Inflammatory macrophage (primary cell): ENCODE measurements at places on chromosomes 1 and 21.
A peak's percentile ranks its signal among the peaks of the same experiment; 100 is the strongest.

DNA sequence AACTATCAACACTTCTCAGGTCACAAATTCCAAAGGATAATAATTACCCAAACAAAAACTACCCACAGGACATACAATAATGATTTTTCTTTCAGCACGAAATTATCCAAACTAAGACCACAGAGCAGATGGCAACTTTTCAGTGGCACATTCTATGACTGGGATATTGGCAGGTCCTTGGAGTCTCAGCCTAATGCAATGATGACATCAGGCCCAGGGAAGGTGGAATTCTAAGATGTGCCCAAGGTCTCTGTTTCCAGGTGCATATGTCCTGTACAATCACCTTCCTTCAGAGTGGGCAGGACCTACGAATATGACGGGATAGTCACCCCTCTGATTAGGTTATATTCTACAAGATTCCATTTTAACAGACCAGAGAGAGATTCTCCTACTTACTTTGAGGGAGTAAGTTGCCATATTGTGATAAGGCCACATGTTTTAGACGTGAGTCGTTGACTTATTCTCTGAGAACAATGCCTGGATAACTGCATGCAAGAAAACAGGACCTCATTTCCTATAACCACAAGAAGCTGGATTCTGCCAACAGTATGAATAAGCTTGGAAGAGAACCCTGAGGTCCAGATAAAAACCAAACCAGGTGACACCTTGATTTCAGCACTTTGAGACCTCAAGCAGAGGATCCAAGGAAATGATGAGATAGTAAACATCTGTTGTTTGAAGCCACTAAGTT lies 69.9 kb downstream of the ZC3H11B start:
- no peak for DNase-seq

- DNase-seq, result no peak
Measured at GRCh38 chr1:74286414-74286813, 51.2 kb downstream of the TNNI3K start.

DNA sequence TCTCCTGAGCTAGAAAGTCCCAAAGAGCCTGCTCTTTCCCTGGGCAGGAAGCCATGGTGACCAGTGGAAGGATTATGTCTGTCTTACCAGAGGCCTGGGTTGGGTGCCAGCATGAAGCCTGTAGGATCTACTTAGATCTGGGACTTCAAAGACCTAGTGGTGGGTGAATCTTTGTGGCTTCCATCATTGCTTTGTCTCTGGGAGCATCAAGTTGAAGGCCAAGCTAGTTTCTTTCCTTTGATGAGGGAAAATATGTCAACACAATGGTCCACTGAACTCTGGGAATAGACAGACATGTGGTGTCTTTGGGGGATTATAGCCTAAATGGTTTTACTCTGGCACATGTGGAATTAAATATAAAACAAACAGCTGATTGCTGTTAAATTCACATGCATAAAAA lies 100.5 kb upstream of the HOOK1 start:
- DNase-seq, result no peak

DNA sequence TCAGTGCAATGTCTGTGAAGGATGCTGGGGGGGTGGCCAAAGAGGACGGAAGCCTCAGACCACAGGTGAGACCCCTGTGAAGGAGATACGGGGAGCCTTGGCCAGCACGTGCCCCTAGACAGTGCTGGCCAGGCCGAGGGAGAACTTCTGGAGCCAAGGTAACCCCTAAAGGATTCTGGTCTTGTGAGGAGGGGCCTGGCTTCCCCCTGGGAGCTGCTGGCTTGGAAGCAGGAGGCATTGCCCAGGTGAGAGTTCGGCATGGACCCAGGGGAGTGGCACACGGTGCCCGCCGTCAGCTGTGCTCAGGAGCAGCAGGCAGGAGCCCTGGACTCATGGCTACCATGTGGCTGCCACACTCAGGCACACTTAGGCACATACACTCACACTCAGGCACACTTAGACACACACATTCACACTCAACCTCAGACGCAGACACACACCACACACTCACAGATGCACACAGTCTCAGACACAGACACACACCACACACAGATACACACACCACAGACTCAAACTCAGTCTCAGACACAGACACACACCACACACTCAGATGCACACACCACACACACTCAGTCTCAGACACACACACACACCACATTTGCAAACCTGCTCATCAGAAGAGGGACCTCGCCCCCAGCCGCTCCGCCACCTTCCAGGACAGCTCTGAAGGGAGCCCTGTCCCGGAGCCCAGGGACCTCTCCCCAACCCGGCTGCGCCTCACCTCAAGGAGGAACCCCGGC lies 1.1 kb upstream of the COL6A2 start:
- DNase-seq, result no peak

DNA sequence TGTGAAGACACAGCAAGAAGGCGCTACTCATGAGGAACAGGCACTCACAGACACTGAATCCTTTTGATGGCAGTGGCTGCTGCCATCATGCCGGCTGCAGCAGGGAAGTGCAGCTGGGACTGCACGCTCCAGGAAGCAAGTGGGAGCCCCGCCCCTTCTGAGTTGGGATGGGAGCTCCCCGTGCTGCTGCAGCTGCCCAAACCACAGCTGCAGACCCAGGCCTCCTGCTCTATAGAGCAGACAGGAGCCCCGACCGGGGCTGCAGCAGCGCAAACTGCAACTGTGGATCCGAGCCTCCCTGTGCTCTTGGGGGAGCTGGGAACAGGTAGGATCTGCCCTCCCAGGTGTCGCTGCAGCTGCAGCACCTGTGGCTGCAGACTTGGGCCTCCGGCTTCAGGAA lies 65.2 kb upstream of the MARK1 start:
- no peak for DNase-seq

- no peak for DNase-seq
Measured at GRCh38 chr1:115529216-115529897, 112.4 kb upstream of the VANGL1 start.

DNA sequence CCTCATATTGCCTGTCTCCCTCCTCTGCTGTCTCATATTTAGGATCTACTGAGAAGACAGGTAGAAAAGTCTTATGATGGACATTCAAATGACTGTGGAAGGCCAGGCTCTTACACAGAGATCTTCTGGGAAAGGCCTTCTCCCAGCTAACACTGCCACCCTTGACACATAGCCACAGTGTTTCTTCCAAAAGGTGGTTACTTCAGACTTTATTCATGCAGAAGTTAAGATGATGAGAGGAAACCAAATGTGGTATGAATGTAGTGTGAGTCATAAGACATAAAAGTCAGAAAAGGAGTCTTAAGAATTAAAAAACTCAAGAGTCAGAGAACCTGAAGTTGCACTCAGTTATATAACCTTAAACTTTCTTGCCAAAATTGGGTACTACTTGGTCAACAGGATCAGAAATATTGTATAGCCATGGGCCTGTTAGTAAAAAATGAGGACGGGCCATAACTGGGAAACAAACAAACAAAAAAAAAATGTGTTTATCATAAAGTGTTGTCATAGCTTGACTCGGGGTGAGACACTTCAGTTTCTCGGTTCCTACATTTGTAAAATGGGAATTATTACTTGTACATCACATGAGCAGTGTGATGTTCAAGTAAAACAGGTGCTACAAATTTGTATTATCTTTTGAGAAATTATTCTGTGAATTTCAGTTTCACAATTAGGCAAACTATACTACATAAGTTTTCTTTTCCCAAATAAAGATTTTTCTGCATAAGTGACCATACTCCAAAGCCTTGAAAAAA lies 1.2 kb upstream of the DENND1B start:
- DNase-seq, result peak; percentile 70
